NCI-H1417 treated with DMSO at 0.1 percent for 48 hours (cell line): ENCODE measurements at places on chromosomes 11 and 22.

GRCh38 chr11:25755918-25756584 is 575.9 kb upstream of the ANO3 start:
- DNase-seq, result no peak

DNA sequence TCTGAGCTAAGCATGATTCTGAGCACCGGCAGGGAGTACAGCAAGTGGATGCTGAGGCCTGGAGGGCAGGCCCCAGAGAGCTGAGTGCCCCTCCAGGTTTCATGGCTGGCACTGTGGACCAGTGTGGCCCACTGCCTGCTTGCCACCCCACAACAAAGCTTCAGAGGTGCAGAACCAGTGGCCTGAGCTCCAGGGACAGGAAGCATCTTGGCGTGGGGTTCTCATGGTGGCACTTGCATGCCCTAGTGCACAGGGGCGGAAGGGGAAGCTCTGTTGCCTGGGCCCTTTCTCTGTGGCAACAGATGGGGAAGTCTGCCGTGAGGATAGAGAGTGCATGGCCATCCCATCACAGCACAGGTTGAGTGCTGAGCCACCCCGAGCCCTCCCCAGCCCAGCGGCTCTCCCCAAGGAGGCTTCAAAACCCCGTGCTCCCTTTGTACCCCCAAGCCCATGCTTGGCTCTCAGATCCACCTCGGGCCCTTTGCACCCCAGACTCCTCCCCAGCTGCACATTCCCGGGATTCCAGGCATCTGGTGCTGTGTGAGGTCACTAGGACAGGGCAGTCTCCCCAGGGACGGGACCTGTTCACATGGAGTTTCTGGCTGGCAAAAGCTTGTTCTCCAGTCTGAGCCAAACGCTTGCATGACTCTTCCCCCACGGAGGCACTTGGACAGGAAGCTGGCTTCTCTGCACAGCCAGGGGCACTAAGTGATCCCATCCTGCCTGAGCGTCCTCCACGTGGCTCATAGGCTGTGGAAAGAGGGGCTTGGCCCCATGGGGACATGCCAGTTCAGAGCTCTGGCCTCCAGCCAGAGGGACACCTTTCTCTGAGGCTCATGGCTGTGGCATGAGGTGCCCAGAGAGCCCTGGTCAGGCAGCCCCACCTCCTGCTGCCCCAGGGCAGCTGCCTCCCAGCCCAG is 4.2 kb downstream of the SLC25A1 start:
- DNase-seq, result no peak

- no peak for DNase-seq
These were observed 9.0 kb downstream of the CCDC88B start for GRCh38 chr11:64349025-64349387.

- no peak for DNase-seq
These were observed 28.3 kb downstream of the OSBPL5 start for GRCh38 chr11:3136546-3137455.

- no peak for DNase-seq
These were observed 9.3 kb upstream of the LRP5 start for GRCh38 chr11:68303083-68303482.
